ENCODE measurements at places on chromosomes 13 and 19.

DNA sequence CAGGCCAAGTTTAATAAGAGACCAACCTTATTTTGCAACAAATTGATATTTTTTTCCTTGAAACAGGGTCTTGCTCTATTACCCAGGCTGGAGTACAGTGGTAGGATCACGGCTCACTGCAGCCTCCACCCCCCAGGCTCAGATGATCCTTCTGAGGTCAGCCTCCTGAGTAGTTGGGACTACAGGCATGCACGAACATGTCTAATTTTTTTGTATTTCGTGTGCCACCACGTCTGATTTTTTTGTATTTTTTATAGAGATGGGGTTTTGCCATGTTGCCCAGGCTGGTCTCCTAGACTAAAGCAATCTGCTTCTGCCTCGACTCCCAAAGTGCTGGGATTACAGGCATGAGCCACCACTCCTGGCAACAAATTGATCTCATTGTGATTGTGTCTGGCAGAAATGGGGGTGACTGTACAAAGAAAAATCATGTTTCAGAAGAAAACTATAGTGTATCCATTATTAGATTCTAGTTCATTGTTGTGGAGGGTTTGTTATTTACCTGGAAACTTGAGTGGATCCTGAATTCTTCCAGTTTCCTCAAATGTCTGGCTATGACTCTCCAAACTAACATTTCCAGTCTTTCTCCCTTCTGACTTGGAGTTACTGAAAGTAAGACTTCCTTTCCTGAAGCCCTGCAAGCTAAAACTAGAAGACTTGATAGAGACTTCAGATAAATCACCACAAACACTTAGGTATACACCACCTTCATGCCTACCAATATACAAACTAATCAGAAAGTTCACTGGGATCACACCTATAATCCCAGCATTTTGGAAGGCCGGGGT, 17.3 kb upstream of the AKT2 start:
- DNase-seq = no peak

DNA sequence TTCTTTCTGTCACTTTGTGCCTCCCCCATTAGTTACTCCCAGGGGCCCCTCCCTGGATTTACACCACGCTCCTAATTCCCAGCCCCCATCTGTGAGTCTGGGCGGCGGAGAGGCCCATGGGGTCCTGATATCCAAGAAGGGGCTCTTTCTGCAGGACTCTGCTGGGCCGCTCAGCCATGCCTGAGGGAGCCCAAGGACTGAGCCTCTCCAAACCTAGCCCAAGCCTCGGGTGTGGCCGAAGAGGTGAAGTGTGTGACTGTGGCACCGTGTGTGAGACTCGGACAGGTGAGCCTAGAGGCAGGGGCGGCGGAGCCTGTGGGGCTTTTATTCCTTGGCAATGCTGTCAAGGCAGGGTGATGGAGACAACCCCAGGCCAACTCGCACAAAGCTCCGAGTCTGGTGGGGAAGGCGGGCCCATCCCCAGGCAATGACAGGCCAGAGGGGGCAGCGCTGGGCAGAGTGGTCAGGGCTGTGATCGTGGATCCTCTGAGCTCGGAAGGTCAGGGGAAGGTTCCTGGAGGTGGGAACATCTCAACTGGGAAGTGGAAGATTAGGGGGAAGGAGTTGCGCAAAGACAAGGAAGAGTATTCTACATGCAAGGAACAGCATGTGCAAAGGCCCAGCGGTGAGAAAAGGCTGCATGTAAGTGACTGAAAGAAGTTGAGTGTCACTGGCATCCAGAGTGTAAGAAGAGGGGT, 1.6 kb downstream of the PLEKHG2 start:
- DNase-seq = no peak

DNA sequence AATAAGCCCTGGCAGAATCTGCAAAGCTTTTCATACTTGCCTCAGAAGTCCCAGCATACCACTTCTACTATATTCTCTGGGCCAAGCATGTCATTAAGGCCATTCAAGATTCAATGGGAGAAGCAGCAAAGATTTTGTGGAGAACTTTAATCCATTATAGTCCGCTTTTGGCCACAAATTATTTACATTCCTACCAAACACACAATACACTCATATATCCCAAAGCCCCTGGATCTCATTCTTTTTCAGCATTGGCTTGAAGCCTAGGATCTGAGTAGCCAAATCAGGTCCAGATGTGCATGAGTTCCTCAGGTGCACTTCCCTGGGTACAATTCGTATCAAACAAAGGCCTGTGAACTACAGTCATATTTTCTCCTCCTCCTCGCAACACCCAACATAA, 203.4 kb downstream of the NDFIP2 start:
- DNase-seq = no peak

DNA sequence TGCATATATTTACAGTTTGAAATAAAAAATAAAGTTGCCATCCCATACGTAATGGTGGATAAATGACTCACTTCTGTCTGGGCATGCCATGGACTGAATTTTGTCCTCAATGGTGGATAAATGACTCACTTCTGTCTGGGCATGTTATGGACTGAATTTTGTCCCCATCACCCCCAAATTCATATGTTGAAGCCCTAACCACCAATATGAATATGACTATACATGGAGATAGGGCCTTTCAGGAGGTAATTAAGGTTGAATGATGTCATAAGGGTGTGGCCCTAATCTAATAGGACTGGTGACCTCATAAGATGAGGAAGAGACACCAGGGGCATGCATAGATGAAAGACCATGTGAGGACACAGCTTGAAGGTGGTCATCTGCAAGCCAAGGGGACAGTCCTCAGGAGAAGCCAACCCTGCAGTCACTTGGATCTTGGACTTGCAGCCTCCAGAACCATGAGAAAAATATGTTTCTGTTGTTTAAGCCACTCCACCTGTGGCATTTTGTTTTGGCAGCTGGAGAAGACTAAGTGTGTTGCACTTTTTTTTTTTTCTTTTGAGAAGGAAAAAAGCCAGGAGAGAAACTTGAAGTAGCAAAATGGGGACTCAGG, 41.8 kb downstream of the RFC3 start:
- no peak for DNase-seq

DNA sequence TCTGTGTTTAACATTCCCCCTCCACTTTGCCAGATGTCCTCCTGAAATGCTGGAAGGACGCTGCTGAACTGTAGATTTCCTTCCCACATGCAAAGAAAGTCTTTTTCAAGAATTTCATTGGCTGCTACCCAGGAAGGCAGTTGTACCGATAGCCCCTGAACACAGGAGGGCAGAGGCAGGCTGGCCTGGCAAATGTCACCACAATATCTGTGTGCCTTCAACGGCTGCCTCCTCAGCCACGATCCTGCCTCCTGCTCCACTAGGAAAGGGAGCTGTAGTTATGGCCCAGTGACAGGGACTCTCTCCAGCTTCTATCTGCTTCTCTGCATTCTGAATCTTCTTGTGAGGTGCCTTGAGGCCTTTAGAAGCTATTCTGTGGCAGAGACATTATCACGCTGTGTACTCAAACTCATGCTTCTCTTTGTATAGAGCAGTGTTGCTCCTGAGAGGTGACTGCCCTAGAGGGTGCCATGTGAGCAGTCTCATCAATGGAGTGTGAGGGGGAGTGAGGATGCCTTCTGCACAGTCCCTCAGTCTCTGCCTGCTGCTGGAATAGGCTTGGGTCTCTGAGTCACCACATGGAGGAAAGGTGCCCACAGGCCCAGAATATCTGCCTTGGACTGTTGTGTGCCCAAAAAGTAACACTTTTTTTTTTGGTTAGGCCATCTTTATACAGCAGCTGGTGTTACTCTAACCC, 279.8 kb downstream of the DNAJC15 start:
- peak; percentile 18 for DNase-seq

DNA sequence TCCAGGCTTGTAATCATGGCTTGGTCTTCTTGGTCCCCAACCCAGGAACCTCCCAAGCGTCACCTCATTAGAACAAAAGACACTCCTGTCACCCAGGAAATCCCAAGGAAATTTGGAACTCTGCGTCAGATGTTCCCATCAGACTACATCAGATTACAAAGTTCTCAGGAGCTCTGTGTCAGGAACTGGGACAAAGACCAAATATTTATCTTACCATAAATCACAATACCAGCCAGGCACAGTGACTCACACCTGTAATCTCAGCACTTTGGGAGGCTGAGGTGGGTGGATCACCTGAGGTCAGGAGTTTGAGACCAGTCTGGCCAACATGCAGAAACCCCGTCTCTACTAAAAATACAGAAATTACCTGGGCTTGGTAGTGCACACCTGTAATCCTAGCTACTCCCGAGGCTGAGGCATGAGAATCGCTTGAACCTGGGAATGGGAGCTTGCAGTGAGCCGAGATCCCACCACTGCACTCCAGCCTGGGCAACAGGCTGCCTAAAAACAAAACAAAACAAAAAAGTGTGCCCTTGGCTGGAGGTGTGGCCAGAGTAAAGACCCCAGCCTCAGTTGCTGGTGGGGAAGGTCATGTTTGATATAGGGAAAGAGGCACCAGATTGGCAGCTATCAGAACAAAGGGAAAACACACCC, 16.7 kb upstream of the CCDC124 start:
- no peak for DNase-seq

DNA sequence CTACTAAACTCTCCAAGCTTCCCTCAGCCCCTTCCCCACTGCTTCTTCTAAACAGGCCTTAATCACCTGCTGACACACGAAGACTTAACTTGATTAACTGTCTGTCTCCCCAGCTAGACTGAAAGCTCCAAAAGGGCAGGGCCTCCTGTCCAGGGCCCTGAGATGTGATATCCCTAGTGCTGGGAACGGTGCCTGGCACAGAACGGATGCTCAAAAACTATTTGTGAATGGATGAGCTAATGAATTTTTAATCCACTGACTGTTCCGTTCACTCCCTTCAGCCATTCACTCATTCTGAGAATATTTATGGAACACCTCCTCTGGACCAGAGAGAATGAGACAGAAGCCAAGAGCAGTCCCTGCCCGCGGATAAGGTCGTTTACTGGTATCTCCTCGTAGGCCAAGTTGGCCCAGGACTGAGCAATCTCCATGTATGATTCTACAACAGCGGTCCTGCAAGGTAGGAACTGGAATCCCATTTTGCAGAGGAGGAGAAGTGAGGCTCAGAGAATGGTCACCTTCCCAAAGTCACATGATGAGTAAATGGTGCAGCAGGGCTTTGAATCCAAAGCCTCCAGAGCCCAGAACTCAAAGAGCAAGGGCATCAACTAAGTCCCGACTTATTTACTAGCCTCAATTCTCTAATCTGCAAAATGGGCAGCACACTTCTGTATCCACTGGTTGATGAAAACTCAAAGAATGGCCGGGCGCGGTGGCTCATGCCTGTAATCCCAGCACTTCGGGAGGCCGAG, 3.4 kb downstream of the DMWD start:
- DNase-seq = no peak

DNA sequence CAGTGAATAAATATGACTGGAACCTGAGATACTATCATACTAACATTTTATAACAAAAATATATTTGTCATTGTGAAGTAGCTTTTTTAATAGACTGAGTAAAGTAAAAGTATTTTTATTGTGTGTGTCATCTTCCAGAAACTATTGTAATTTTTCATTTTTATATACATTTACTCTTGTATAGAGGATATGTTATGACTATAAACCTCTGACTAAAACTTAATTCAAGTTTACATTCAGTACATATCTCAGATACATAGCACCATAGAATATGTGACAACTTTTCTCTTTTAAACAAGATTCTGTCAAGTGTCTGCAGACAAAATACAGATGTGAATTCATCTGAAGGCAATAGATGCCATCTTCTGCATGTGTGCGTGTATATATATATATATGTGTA, 704.3 kb downstream of the SLITRK1 start:
- DNase-seq = no peak

GRCh38 chr13:66506979-66507378, 723.2 kb downstream of the PCDH9 start:
- DNase-seq = no peak

DNA sequence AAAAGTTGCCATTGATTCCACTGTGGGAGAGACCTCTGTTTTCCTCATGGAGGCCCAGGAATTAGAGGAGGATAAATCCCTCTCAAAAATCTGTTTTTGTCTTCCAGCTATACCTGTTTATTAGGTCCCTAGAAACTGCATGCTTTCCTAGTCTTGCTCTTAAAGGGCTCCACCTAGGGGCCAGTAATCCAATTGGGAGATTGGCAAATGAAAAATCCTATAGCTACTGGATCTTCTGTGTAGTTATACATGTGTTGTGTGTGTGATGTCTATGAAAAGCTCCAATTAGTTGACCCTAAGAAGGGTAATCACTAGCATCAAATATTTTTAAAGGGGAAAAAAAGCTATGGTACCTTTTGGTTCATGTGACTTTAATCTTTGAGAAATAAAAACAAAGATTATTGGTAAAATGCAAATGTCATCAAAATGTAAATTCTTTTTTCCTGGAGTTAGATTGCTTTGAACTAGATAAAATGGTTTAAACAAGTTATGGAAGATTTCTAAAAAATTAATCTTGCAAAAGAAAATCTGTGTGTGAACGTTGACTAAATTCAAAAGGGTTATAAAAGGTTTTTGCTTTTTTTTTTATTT, 63.4 kb upstream of the C1QTNF9B start:
- no peak for DNase-seq

GRCh38 chr13:99823961-99824360, 147.6 kb downstream of the ZIC5 start:
- DNase-seq = no peak

DNA sequence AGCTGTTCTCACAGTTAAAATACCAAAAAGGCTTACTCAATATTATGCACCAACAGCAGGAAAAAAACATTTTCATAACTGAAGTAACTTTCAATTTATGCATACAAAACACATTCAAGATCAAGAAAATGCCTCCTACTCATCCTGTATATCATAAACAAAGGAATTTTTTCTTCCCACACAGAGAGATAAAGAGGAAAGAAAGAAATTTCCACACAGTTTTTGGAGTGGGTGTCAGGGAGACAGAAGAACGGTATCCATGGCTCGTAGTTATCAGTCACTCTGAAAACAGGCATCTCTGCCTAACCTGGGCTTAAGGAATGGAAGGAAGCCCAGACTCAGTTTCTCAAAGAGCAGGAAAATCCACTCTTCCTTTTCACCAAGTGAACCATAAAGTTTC, 92.4 kb upstream of the SIAH3 start:
- DNase-seq = no peak

GRCh38 chr19:38917921-38918491, 6.0 kb upstream of the CCER2 start:
- DNase-seq = no peak

GRCh38 chr19:39379865-39380396, 11.0 kb downstream of the PAF1 start:
- DNase-seq = no peak

DNA sequence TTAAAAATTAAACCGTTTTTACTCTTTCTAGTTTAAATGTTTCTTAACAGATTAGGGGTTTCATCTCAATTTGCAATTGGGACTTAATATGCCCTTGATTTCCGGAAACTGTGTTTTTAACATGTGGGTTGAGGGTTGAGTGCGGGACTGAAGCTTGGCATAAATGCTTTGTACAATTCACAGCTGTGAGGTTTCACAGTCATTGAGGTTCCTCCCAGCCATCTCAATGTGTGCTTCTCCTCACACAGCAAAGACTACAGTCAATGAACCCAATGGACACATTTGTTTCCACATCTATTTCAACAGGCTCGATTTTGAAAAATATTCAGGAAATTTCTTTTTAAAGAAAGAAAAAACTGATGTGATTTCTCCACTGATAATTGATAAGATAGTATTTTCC, 328.6 kb downstream of the TBC1D4 start:
- DNase-seq = no peak
